ENCODE measurements at places on chromosomes 1 and 21.

- DNase-seq = no peak
Measured at GRCh38 chr1:208069317-208069716, 158.4 kb upstream of the CD34 start.

DNA sequence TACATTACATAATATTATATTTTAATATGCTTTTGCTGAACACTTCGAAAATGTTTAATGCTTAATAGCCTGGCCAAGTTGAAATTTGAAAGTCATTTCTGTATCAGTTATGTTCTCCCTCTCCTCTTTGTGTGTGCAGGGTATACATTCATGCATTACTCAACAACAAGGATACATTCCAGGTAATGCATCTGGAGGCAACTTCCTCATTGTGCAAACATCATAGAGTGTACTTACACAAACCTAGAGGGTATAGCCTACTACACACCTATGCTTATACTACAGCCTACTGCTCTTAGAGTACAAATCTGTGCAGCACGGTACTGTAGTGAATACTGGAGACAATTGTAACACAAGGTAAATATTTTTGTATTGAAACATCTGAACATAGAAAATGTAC lies 407.3 kb downstream of the MRPL39 start:
- DNase-seq = no peak

DNA sequence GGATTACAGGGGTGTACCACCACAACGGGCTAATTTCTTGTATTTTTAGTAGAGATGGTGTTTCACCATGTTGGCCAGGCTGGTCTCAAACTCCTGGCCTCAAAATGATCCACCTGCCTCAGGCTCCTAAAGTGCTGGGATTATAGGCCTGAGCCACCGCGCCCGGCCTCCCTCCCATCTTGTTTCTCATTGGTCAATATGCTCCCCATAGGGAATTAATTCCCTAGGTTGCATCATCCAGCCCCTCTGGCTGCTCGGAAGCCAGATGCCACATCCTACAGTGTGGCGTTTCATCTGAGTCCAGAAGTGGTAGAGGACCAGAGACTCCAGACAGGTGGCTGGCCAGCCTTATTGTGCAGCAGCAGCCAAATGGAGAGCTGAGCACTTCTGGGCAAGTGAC lies 11.5 kb upstream of the VASH2 start:
- DNase-seq = no peak

- DNase-seq = no peak
Measured at GRCh38 chr1:156121457-156121856, 6.9 kb downstream of the LMNA start.

GRCh38 chr1:174786760-174787159 lies 213.0 kb upstream of the CACYBP start:
- DNase-seq = no peak

GRCh38 chr1:24932725-24933294 lies 2.7 kb upstream of the RUNX3 start:
- DNase-seq = no peak

All from suppressor macrophage treated with lipopolysaccharide for 4 hours (primary cell).